Neural progenitor cell (in vitro differentiated cells): ENCODE measurements at places on chromosomes 1 and 21. TPM values are rescaled to one million over a fixed set of nuclear protein-coding genes. Genes with fewer than 3 reads are reported as not detected.

The BMP8A gene
- 0.12 TPM in 1 of 2 replicates, not detected in the other for total RNA-seq

The FCRLA gene
- total RNA-seq = not detected in 2 replicates

The OR10K2 gene
- not detected in 2 replicates for total RNA-seq

The MROH9 gene
- not detected in 2 replicates for total RNA-seq

The PKP1 gene
- 0.02 TPM in 1 of 2 replicates, not detected in the other for total RNA-seq

GRCh38 chr1:5338466-5338865 is 653.8 kb downstream of the NPHP4 start:
- H3K4me3 ChIP-seq = no peak overlapping the region
- no peak for DNase-seq
- no peaks in the 10 kb centered on the region for H3K27me3 ChIP-seq
- H3K4me1 ChIP-seq = no peaks in the 10 kb centered on the region
- H3K36me3 ChIP-seq = no peaks in the 10 kb centered on the region

DNA sequence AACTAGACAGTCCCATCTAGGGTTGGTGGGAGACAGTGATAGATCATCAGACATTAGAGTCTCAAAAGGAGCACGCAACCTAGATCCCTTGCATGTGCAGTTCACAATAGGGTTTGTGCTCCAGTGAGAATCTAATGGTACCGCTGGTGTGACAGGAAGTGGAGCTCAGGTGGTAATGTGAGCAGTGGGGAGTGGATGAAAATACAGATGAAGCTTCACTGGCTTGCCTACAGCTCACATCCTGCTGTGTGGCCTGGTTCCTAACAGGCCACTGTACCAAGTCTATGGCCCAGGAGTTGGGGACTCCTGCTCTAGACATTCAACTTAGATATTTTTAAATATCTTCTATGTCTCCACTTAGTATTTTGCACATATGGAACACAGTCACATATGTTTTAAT is 231.1 kb upstream of the NRIP1 start:
- H3K27ac ChIP-seq = no peak overlapping the region
- H3K36me3 ChIP-seq = no peaks in the 10 kb centered on the region
- peaks cover 6% of the 10 kb centered on the region for H3K4me1 ChIP-seq

DNA sequence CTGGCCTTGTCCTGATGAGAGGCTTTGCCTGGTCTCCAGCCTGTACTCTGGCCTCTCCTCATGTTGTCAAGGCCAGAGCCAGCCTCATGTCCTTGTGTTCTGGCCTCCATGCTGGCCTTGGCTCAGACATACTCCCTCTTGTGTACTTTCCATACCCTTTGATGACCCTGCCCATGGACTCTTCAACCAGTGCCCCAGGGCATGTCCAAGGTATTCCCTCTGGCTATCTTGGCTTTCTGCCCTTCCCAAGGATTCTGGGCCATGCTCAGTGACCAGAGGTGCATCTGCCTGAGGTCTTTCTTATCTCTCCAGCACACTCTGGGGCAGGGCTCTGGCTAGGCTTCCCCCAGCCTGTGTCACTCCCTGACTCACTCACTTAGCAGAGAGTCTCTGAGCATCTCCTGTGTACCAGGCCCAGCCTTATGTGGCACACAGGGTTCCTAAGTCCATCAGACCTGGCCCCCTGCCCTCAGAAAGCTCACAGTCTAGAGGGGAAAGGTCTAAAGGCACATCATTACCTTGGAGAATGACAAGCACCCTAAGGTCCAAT is 141.4 kb upstream of the GRIK3 start:
- no peaks in the 10 kb centered on the region for H3K27me3 ChIP-seq
- no peak for DNase-seq
- peaks cover 15% of the 10 kb centered on the region for H3K4me1 ChIP-seq
- no peak overlapping the region for H3K4me3 ChIP-seq
- H3K27ac ChIP-seq = no peak overlapping the region

GRCh38 chr1:162133566-162133965 is 64.1 kb downstream of the NOS1AP start:
- no peak overlapping the region for H3K27ac ChIP-seq
- no peaks in the 10 kb centered on the region for H3K36me3 ChIP-seq
- no peaks in the 10 kb centered on the region for H3K27me3 ChIP-seq
- peaks cover 22% of the 10 kb centered on the region for H3K4me1 ChIP-seq
- H3K4me3 ChIP-seq = no peak overlapping the region

DNA sequence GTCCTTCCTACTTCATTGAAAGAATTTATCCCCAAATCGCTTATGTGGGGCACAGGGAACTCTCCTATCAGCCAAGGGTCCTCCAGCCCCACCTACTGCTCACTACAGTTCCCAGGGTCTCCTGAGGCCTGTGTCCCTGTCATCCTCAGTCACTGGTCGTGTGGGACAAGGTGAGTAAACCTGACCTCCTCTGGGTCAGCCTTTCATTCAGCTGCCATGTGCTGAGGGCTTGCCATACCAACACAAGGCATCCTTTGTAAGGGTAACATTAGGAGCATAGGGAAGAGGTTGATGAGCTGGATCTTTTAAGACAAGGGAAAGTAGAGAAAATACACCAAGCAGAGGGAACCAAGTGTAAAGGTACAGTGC is 11.2 kb upstream of the SNAPIN start:
- DNase-seq = no peak
- H3K4me1 ChIP-seq = no peaks in the 10 kb centered on the region
- H3K27me3 ChIP-seq = no peaks in the 10 kb centered on the region
- H3K36me3 ChIP-seq = peaks cover 20% of the 10 kb centered on the region
- peak overlapping the region; percentile 42 for H3K27ac ChIP-seq

- no peak overlapping the region for H3K4me3 ChIP-seq
- no peak overlapping the region for H3K27ac ChIP-seq
- no peak for DNase-seq
- H3K4me1 ChIP-seq = no peaks in the 10 kb centered on the region
- no peaks in the 10 kb centered on the region for H3K27me3 ChIP-seq
Observed at GRCh38 chr1:20071416-20071815, 1.4 kb downstream of the PLA2G5 start.

- H3K27me3 ChIP-seq = no peaks in the 10 kb centered on the region
- H3K27ac ChIP-seq = no peak overlapping the region
- no peak for DNase-seq
- no peak overlapping the region for H3K4me3 ChIP-seq
- no peaks in the 10 kb centered on the region for H3K4me1 ChIP-seq
Observed at GRCh38 chr1:84090447-84091245, 53.4 kb upstream of the PRKACB start.

- H3K27me3 ChIP-seq = peaks cover 37% of the 10 kb centered on the region
- no peaks in the 10 kb centered on the region for H3K36me3 ChIP-seq
- peak; percentile 44 for DNase-seq
- no peak overlapping the region for H3K27ac ChIP-seq
- H3K4me1 ChIP-seq = peaks cover 12% of the 10 kb centered on the region
- peak overlapping the region; percentile 73 for H3K4me3 ChIP-seq
Observed at GRCh38 chr1:107964336-107965109, 457 bp downstream of the VAV3 start.

GRCh38 chr1:246632281-246633168 is 66.3 kb downstream of the CNST start:
- H3K27me3 ChIP-seq = no peaks in the 10 kb centered on the region
- H3K36me3 ChIP-seq = peaks cover 4% of the 10 kb centered on the region
- H3K4me1 ChIP-seq = peaks cover 5% of the 10 kb centered on the region
- no peak overlapping the region for H3K4me3 ChIP-seq

DNA sequence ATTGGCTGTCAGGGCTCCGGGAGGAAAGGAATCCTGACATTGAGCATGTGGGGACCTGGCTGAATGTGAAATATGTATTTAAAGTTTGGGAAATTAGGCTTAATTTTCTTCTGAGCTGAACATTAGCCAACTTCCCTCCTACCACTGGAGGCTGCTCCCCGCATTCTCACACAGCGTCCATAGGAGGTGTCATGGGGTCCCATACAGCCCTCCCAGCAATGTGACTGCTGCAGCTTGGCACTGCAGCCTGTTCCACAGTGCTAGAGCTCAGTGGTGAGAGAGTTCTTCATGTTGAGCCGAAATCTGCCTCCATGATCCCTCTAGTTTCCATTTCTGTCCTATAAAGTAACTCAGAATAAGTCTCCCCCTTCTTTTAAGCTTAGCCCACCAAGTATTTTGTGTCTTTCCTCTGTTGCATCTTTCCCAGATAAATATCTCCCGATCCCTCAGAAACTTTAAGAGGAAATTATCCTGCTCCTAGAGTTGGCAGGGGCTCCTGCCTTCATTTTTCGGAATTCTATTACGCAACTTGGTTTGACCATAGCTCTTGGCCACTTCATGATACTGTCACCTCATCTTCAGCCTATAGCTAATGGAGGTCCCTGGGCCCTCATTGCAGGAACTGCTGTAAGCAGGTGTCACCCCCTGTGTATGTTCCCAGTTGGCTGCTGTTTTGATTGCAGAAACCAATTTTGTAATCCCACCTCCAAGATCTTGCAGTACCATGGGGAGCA is 2.0 kb downstream of the FCRL6 start:
- no peaks in the 10 kb centered on the region for H3K27me3 ChIP-seq
- H3K36me3 ChIP-seq = no peaks in the 10 kb centered on the region
- no peaks in the 10 kb centered on the region for H3K4me1 ChIP-seq
- no peak overlapping the region for H3K27ac ChIP-seq
- no peak overlapping the region for H3K4me3 ChIP-seq

GRCh38 chr1:109659145-109659544 is 3.2 kb downstream of the GSTM4 start:
- no peak for DNase-seq
- peaks cover 15% of the 10 kb centered on the region for H3K27me3 ChIP-seq
- peaks cover 3% of the 10 kb centered on the region for H3K4me1 ChIP-seq
- no peaks in the 10 kb centered on the region for H3K36me3 ChIP-seq
- H3K27ac ChIP-seq = no peak overlapping the region

DNA sequence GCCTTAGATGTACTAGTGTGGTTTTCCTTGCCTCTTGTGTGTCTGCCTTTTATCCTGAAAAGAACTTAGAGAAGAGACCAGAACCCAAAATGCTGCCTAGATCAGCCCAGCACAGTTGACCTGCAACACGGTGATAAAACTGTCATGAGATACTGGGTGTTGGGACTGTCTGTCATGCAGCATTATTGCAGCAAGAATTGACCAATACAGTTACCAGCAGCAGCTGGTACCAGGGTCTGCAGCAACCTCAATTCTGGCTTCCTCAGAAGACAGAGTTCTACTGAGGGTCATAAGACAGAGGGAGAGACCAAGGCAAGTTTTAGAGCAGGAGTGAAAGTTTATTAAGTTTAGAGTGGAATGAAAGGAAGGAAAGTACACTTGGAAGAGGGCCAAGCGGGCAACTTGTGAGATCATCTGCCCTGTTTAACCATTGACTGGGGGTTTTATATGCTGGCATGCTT is 182.0 kb downstream of the DYRK1A start:
- DNase-seq = no peak
- H3K27me3 ChIP-seq = no peaks in the 10 kb centered on the region
- no peaks in the 10 kb centered on the region for H3K4me1 ChIP-seq
- no peaks in the 10 kb centered on the region for H3K36me3 ChIP-seq

GRCh38 chr1:69290291-69290690 is 277.4 kb upstream of the LRRC7 start:
- no peak overlapping the region for H3K4me3 ChIP-seq
- no peaks in the 10 kb centered on the region for H3K36me3 ChIP-seq
- H3K27ac ChIP-seq = no peak overlapping the region

- H3K27me3 ChIP-seq = no peaks in the 10 kb centered on the region
- no peak for DNase-seq
- H3K4me1 ChIP-seq = peaks cover 7% of the 10 kb centered on the region
- no peak overlapping the region for H3K27ac ChIP-seq
- H3K4me3 ChIP-seq = no peak overlapping the region
Observed at GRCh38 chr1:97806996-97807520, 113.8 kb downstream of the DPYD start.

DNA sequence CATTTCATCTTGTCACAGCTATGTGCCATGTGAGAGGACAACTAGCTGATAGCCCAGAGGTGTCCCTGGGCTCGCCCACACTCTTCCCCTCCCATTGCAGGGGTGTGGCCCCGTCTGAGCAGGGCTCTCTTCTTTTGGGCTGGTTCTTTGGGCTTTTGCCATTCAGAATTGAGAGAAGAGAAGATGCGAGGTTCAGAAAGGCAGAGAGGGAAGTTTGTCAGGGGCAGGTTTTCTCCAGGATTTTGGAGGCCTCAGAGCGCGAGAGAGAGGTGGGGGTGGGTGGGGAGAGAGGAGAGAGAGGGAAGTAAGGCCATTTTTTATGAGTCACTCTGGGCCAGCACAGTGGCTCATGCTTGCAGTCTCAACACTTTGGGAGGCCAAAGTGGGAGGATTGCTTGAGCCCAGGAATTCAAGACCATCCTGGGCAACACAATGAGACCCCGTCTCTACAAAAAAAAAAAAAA is 5.2 kb downstream of the IFI6 start:
- H3K27me3 ChIP-seq = peaks cover 14% of the 10 kb centered on the region
- H3K4me3 ChIP-seq = no peak overlapping the region
- H3K36me3 ChIP-seq = no peaks in the 10 kb centered on the region
- H3K27ac ChIP-seq = no peak overlapping the region
- no peak for DNase-seq

- H3K27me3 ChIP-seq = no peaks in the 10 kb centered on the region
- no peaks in the 10 kb centered on the region for H3K36me3 ChIP-seq
- peaks cover 9% of the 10 kb centered on the region for H3K4me1 ChIP-seq
- DNase-seq = no peak
- no peak overlapping the region for H3K4me3 ChIP-seq
Observed at GRCh38 chr1:243731301-243731891, 118.6 kb downstream of the AKT3 start.

GRCh38 chr1:10721381-10722321 is 74.8 kb downstream of the CASZ1 start:
- H3K27ac ChIP-seq = no peak overlapping the region
- no peaks in the 10 kb centered on the region for H3K36me3 ChIP-seq
- DNase-seq = peak; percentile 46
- H3K4me3 ChIP-seq = no peak overlapping the region

DNA sequence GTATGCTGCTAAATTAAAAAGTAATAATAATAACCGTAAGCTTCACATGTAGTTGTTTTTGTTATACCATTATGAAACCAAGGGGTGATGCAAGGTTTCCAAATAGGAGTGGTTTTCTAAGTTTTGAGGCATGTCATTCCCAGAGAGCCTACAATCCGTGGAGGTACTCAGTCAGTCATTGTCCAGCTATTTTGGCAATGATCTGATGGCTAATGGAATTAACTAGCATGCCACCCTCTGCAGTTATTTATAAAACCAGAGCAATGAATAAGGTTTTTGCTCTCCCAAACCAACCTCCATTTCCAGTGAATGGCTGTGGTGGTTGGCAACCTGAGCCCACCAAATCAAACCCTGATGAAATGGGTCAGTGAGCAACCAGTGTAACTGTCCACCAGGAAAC is 106.4 kb downstream of the TBX15 start:
- H3K4me1 ChIP-seq = peaks cover 5% of the 10 kb centered on the region
- no peak for DNase-seq
- H3K4me3 ChIP-seq = no peak overlapping the region
- H3K27ac ChIP-seq = no peak overlapping the region
- H3K36me3 ChIP-seq = no peaks in the 10 kb centered on the region
- no peaks in the 10 kb centered on the region for H3K27me3 ChIP-seq

GRCh38 chr21:43281661-43282357 is 113.0 kb downstream of the CRYAA start:
- H3K4me1 ChIP-seq = peaks cover 14% of the 10 kb centered on the region
- H3K27ac ChIP-seq = no peak overlapping the region
- no peak for DNase-seq
- H3K27me3 ChIP-seq = no peaks in the 10 kb centered on the region
- no peaks in the 10 kb centered on the region for H3K36me3 ChIP-seq
- no peak overlapping the region for H3K4me3 ChIP-seq

GRCh38 chr21:44579833-44580144 is 615 bp downstream of the KRTAP10-5 start:
- no peak for DNase-seq
- H3K36me3 ChIP-seq = no peaks in the 10 kb centered on the region
- H3K4me1 ChIP-seq = peaks cover 13% of the 10 kb centered on the region
- H3K27me3 ChIP-seq = no peaks in the 10 kb centered on the region
- no peak overlapping the region for H3K4me3 ChIP-seq

- no peaks in the 10 kb centered on the region for H3K36me3 ChIP-seq
- no peaks in the 10 kb centered on the region for H3K4me1 ChIP-seq
- no peaks in the 10 kb centered on the region for H3K27me3 ChIP-seq
- no peak overlapping the region for H3K4me3 ChIP-seq
- no peak overlapping the region for H3K27ac ChIP-seq
Observed at GRCh38 chr1:99755664-99756063, 10.8 kb downstream of the FRRS1 start.
